ENCODE measurements at places on chromosomes 2 and 18.

GRCh38 chr2:216904974-216905373 is 45.1 kb upstream of the TNP1 start:
- no peak for DNase-seq

GRCh38 chr2:8234757-8235374 is 447.0 kb upstream of the ID2 start:
- DNase-seq = no peak

DNA sequence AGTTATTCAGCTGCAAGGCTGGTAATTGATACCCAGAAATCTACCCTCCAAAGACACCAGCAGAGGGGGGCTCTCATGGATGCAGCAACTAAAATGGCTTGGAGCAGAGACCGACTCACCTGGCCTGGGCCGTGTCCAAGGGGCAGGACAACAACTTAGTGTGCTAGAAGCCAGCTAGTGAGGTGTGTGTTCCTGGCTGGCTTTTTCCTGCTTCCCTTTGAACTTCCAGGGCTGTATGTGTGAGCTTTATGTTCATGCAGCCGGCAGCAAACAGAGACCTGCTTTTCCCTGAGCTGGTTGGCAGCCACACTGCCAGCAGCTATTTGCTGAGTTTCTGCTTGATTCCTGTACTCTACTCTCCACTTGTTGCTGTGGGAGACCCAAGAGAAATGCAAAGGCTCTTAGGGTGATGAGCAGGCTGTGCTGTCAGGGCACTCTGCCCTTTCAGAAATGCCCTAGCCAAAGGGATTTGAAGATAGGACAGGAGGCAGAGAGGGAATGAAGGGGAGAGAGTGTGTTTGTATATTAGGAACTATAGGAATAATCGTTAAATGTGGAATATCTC is 23.7 kb upstream of the GRP start:
- no peak for DNase-seq

GRCh38 chr2:10028988-10029874 is 14.1 kb upstream of the KLF11 start:
- peak; percentile 44 for DNase-seq

- no peak for DNase-seq
Measured at GRCh38 chr2:232250246-232251175, 128.0 kb upstream of the ALPP start.

GRCh38 chr2:85794038-85794441 is 40.2 kb downstream of the ATOH8 start:
- DNase-seq = no peak

- DNase-seq = no peak
Measured at GRCh38 chr2:96961210-96961950, 25.0 kb downstream of the FAM178B start.

- DNase-seq = no peak
Measured at GRCh38 chr18:1595195-1595594, 690.5 kb downstream of the ADCYAP1 start.

- DNase-seq = no peak
Measured at GRCh38 chr2:105604938-105605337, 139.8 kb upstream of the NCK2 start.

- no peak for DNase-seq
Measured at GRCh38 chr2:38323623-38324022, 53.5 kb downstream of the ATL2 start.

DNA sequence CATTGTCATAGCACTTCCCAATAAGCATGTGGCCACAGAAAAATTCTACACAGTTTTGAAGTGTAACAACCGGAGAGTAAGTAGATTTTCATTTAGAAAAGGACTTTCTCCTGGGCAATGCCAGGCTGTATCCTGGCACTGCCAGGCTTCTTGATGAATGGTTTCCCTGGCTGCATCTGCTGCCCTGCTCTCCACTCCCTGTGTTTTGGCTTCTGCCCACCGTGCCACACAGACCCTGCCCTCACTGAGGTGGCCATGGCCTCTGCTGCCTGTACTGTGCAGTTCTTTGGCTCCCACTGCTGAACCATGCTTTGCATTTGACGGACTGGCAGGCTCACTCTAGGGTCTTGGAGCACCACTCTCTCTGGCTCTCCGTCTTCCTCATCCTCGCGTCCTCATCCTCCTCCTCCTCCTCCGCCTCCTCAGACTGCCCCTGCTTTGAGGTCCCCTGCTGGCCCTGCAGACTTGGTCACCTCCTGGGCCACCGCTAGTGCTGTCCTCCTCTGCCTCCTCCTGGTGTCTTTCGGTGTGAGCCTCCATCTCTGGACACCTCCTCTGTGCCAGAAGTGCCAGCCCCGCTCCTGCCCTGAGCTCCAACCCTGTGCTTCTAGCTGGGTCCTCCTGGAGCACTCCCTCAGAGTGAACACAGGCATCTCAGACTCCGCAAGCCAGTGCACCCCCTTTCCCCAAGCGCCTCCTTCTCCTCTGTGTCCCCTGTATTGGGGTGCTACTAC is 45.9 kb upstream of the CNGA3 start:
- DNase-seq = no peak

GRCh38 chr18:24936691-24937090 is 415.3 kb downstream of the ZNF521 start:
- no peak for DNase-seq

DNA sequence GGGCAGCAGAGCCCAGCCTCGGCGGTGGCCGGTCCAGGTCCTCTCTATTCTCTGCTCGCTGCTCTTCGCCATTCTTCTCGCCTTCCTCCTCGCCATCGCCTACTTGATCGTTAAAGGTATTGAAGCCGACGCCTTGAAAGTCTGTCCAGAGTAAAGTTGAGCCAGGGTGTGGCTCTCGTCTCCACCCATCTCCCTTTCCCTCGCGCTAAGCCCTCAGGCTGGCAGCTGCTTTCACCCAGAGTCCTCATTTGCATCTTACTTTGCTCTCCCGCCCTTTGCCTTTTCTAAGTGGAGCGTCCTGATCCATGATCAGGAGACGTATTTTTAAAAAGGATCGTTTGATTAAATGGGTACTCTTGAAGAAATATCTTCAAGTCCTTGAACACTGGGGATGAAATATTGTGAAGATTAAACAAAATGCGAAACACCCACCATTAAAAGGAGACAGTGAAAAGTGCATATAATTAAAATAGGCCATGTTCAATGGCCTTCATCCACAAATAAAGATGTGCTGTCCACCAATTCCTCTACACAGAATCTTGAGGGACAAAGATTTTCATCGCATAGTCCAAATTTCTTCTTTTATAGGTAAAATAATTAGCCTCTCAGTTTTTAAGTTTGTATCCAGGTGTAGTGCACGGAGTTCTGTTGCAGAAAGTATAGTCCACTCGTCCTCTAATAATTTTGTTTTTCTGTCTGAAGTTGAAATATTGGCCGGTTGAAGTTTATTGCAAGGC is 657 bp downstream of the ARL6IP6 start:
- peak; percentile 37 for DNase-seq
